ENCODE measurements at places on chromosomes 13 and 19.
A peak's percentile ranks its signal among the peaks of the same experiment; 100 is the strongest.

GRCh38 chr13:50887151-50887550, 22.4 kb upstream of the RNASEH2B start:
- DNase-seq: no peak

DNA sequence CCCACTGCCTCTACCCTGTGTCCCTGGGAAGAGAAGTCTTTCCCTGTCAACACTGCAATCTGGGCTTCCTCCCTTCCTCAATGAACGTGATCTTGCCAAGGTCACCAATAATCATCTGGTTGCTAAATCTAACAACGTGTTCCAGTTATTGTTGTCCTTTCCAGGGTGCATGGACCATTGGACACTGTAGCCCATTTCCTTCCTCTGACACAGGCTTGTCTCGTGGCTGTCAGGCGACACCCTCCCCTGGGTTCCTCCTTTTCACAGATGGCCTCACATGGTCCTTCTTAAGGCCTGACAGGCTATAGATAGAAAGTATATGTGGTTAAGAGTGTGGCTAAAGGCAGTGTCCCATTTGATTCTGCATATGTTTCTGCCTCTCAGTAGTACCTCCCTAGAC, 67.7 kb upstream of the STARD13 start:
- DNase-seq: peak; percentile 54

- DNase-seq: no peak
Observed at GRCh38 chr13:99558570-99559180, 57.4 kb downstream of the TM9SF2 start.

- no peak for DNase-seq
Observed at GRCh38 chr13:39941236-39941635, 285.8 kb downstream of the COG6 start.

DNA sequence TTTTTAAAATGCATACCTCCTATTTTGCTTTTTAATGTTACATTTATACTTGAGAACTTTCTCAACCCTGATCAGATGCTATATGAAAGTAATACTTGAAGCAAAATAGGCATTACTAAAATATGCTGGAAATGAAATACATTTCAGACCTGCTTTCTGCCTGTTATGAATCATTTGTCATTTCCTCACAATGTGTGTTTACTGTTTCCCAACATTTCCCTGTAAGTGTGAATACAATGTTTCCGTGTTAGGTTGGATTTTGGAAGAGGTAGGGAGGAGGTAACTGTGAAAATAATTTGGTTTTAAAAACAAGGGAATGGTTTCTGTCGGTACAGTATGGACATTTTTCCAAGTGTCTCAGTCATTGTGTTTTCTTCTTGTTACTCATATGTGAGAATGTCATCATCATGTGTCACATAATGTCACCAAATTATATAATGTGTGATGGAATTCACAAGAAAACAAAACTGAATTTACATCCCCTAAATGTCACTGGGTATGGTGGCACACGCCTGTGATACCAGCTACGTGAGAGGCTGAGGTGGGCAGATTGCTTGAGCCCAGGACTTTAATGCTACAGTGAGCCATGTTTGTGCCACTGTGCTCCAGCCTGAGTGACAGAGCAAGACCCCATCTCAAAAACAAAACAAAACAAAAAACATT, 43.0 kb downstream of the ZAR1L start:
- DNase-seq: no peak

GRCh38 chr13:34300559-34300958, 482.6 kb downstream of the RFC3 start:
- DNase-seq: no peak

GRCh38 chr19:47609906-47610894, 1.3 kb downstream of the BICRA start:
- peak; percentile 20 for DNase-seq

GRCh38 chr19:6617374-6617773, 26.4 kb upstream of the CD70 start:
- DNase-seq: no peak

GRCh38 chr19:58385891-58386575, 1.0 kb upstream of the RPS5 start:
- DNase-seq: peak; percentile 35

DNA sequence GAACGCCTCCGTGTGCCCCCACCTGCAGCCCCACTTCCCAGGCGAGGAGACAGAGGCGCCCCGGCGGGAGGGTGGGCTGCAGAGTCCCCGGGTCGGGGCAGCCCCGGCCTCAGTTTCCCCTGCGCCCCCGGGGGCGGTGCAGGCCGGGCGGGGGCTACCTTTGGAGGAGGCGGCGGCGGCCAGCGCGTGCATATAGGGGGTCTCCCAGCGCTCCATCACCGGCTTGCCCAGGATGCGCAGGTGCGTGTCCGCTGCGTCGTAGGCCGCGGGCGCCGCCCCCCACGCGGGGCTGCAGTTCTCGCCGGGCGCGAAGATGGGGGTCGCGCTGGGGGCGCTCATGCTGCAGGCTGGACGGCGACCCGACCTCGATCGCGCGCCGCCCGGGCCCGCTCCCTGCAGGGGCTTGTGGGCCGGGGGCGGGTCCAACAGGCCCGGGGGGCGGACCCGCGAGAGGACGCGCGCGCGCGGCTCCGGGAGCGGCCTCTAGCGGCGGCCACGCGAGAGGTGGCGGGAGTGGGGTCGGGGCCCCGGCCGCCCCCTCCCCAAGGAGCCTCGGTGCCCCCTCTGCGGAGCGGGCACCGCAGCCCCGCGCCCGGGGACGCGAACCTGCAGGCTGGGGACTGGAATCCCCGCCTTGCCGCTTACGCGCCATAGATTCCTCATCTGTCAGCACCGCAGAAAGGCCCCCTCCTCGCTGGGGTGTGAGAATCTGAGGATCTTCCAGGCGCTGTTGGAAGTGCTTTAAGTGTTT, at the start of gene GAMT:
Gene GAMT (minus strand): TSS at position 405 of the 751 bp plus-strand sequence. CDS start 66 bp downstream, at position 339.
- no peak for DNase-seq

DNA sequence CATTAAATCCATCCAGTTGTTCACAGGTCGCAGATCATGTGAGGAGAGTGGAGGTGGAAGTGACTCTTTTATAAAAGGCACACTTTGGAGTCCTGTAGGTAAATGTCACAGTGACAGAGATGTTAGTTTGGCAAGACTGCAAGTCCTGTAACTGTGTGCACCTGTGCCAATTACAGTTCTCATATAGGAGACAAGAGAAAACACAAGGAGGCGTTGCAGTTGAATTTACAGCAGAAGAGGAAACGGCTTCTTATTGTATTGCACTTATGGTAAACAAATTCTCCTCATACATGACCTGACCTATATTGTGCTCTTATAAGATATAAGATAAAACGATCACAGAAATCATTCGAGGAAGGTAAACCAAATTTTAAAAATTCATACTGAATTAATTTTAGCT, 732.8 kb upstream of the SLC10A2 start:
- DNase-seq: no peak

DNA sequence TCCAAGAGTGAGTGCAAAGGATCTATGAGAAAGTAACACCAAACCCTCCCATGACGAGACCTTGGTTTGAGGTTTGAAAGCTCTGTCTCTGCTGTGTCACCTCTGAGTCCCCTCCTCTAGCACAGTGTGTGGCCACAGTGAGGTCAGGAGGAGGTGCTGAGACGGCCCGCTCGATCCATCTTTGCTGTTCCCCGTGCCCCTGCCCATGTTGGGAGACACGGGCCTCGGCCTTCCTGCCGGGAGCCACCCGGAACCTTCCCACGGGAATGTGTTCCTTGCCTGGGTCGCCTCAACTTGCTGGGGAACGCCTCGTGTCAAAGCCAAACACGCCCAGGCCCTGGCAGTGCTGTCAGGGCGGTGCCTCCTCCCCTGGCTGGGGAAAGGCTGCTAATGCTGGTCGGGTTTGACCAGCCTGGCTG, 10.1 kb downstream of the NANOS3 start:
- DNase-seq: no peak

DNA sequence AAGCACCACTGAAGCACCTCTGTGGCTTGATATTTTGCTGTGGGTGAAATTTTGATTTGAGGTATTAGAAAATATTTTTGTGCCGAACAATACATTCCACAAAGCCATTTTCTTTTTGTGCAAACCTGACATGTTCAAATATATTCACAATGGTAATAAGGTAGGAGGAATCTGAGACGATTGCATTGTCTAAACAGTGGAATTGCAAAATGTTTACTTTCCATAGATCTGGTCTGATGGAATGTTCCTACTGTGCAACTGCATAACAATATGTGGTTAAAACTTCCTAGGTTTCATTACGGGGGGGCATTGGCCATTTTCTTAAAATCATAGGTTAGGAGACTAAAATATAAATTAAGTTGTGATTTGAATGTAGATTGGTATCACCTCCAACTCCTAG, 42.7 kb upstream of the AKAP11 start:
- no peak for DNase-seq

- DNase-seq: no peak
Observed at GRCh38 chr19:23393121-23393520, 2.1 kb downstream of the ZNF91 start.

- DNase-seq: no peak
Observed at GRCh38 chr19:18173054-18173571, 500 bp upstream of the IFI30 start.

DNA sequence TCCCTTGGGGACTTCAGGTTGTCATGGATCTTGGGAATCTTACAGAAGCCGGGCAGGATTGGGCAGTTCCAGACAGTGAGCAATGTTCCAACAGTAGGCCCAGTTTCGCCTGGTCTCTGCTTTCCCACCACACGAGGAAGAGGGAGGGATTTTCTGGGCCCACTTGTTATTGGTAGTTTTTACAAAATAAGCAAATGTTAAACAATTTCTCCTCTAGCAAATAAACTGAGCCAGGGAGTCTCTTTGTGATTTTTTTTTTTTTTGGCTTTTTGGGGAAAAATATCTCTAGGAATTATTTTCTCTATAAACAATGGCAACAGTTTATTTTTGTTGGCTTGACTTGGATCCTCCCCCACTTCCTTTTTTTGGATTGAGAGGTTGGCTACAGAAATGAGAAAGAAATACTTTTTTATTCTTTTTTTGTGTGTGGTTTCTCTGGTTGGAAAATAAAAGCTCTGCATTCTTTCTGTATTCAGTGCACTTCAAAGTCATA, 89.3 kb downstream of the TM9SF2 start:
- no peak for DNase-seq

DNA sequence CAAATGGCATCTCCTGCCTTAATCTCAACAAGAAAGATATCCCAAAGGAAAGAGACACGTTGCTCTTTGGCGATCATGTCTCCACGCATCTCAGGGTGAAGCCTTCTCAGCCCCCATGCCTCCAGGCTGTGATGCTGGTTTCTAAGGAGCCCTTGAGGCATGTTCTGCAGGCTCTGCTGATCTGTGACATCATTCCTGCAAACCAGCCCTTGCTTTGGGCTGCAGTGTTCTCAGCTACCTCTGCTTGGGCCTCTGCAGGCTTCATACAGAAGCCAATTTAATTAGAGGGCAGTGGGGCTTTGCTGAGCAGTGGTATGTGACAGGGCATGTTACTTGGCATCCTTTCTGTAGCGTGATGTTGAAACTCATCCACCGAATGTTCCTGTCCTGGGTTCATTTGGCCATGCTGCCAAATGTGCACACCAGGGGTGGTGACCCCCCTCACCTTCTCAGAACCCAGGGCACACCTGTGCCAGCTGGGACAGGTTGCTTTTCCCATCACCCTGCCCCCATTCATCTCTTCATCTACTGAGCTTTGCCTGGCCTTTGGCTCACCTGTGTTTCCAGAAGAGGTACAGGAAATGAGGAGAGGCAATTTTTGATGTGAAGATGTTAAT, 230.9 kb downstream of the TEX29 start:
- no peak for DNase-seq

GRCh38 chr19:17170538-17171297, 44.4 kb upstream of the USE1 start:
- no peak for DNase-seq

DNA sequence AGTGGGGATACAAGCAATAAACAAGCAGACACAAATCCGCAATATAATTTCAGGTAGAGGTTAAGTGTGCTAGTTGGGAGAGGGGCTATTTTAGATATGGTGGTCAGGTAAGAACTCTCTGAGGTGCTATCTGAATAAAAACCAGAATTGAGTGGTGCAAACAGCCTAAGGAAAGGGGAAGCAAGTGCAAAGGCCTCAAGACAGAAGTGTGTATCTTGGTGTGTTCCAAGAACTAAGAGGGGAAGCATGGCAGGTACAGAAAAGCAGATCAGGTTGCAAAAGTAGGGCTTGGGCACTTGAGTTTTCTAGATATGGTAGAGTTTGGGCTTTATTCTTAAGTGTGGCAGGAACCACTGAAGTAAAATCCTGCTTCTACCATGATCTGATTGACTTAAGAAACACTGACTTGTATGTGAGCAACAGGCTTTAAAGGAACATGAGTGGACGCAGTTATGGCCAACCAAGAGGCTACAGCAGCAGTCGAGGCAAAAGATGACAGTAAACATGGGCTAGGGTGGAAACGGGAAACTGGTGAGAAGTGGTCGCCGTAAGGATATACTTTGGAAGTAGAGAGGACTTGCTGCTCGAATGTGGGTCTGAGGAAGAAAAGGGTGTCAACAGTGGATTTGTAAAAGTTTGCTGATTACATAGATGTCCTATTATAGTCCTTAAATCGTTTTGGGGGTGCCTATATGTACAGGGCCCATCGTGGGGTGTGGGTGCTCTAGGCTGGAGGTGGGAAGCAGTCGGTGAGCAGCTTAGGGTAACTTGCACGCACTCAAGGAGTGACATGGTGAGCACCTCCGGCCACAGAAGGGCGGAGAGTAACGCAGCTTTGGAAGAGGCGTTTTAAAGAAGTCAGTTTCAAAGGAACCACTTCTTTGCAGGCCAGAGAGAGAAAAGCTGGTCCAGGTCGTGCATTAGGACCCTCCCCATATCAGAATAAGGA, 677 bp downstream of the TGDS start:
- peak; percentile 48 for DNase-seq

GRCh38 chr19:2743099-2743498, 3.3 kb upstream of the SLC39A3 start:
- DNase-seq: no peak

DNA sequence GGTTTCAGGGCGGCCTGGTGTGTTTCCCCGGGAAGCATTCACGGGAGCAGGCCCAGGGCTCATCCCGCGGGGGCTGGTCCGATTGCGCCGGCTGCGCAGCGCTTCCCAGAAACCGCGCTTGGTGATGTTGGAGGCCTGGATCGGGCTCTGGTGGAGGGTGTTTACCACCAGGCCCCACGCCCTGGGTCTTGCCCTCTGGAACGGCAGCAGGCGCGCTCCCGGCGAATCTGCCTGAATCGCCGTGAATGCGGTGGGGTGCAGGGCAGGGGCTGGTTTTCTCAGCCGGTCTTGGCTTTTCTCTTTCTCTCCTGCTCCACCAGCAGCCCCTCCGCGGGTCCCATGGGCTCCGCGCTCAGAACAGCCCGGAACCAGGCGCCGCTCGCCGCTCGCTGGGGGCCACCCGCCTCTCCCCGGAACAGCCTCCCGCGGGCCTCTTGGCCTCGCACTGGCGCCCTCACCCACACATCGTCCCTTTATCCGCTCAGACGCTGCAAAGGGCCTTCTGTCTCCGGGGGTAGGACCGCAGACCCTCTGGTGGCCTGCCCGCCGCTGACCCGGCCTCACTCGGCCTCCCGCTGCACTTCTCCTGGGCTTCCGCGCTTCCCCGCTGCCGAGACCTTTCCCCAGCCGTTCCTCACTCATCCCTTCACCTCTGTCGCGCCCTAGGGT, 69.4 kb upstream of the GJB6 start:
- DNase-seq: no peak

GRCh38 chr13:46296115-46296822, 84.5 kb downstream of the LRRC63 start:
- peak; percentile 14 for DNase-seq

GRCh38 chr19:30722761-30723160, 350.6 kb downstream of the ZNF536 start:
- DNase-seq: no peak

- no peak for DNase-seq
Observed at GRCh38 chr13:79723519-79724024, 242.6 kb downstream of the NDFIP2 start.
